ENCODE measurements at places on chromosomes 2 and 18.

DNA sequence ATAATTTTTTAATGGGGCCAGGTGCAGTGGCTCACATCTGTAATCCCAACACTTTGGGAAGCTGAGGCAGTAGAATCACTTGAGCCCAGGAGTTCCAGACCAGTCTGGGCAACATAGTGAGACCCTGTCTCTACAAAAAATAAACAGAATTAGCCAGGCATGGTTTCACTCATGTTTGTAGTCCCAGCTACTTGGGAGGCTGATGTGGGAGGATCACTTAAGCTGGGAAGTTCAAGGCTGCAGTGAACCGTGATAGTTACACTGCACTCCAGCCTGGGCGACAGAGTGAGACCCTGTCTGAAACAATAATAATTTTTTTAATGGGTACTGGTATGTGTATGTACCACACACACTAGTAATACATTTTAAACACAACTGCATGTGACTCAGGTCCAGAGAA is 2.4 kb downstream of the ARL6IP6 start:
- no peak for DNase-seq

DNA sequence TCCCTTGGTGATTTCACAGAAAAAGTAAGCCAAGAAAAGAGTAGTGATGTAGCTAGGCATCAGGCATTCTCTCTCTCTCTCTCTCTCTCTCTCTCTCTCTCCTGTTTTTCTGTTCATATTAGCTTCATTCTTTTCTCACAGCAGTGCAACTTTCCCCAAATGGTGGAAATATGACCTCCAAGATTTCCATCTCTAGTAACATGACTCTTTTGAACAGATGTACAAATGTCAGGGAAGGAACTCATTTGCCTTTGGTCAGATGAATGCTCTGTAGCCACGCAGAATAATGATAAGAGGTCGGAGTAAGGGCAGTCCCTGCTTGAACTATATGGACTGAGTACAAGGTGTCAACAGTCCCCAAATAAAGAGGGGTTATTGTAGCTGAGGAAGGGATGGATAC is 316.2 kb downstream of the GALNT13 start:
- DNase-seq = no peak

DNA sequence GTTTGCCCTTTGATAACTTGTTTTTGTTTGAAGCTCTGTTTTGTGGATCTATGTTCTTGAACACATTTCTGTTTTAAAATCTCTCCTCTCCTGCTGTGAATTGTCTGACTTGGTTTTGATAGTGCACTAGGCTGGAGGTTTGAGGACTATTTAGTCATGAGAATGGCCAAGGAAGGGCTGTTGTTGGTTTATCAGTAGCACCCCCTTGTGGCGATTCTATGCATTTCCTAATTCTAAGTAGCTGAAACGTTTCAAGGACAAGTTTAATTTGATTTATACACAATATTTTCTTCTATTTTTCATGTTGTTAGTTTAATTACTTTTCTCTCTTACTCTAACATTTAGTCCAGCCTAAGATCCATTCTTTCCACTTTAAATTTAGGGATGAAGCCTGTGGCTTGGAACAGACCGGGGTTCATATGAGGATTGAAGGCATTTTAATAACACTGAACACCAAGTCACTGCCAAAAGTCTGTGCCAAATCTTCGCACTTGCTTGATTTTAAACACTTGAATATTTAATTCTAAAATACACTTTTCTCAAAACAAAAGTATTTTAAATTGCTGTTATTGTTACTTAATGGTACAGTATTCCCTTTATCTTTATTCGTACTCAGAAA is 166.0 kb downstream of the SOCS6 start:
- DNase-seq = no peak

GRCh38 chr18:76394780-76395476 is 100.1 kb downstream of the ZNF516 start:
- no peak for DNase-seq

GRCh38 chr2:43939695-43940256 is 56.0 kb downstream of the LRPPRC start:
- DNase-seq = no peak

DNA sequence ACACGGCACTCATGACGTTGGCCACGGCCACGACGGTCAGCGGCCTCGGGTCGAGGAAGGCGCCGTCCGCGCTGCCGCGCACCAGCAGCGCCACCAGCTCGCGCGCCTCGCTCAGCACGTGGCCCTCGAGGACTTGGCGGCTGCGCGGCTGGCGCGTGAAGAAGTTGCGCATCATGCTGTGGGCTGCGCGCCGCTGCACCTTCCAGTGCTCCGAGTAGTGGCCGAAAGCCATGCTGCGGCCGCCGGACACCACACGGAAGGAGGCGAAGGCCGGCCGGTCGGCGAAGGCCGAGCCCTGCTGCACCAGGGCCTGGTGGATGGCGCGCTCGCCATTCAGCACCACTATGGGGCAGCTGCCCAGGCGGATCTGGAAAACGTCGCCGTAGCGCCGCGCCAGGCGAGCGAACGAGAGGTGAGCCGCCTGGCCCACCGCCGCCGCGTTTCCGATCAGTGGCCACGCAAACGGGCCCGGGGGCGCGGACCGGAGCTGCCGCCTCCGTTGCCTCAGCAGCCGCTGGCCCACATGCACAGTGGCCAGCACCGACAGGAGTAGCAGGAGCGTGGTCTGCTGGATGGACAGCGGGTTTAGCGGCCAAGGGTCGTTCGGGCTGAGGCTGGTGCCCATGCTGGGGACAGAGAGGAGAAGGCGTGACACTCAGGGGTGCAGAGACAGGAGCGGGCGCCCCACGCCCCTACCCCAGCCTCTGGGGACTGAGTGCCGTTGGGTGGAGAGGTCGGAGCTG is 1.0 kb downstream of the CYP1B1 start:
- DNase-seq = no peak

- DNase-seq = no peak
Measured at GRCh38 chr18:9140381-9140780, 3.8 kb downstream of the ANKRD12 start.

DNA sequence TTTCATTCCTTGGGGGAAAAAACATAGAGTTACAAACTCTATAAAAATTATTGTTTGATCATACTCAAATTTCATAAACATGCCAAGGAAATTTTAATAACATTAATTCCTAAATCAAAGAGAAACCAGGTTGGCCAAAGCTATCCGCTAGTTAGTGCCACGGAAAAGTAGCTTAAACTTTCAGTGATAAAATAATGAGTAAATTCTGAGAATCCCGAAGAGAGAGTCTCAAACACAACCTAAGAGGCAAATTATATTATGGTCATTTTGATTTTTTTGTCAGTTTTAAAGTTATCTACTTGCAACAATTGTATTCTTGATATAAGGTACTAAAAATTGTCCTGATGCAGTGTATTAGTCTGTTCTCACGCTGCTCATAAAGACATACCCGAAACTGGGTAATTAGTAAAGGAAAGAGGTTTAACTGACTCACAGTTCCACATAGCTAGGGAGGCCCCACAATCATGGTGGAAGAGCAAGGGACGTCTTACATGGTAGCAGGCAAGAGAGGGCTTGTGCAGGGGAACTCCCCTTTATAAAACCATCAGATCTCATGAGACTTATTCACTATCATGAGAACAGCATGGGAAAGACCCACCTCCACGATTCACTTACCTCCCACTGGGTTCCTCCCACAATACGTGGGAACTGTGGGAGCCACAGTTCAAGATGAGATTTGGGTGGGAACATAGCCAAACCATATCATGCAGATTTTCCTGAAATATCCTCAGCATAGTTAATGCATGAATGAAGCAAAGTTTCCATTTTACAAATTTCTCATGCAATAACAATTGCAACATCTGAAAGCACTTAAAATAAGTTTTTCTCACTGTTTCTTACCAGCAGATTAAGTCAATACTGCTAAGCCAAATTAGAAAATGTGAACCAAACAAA is 205.9 kb upstream of the STK17B start:
- DNase-seq = no peak

GRCh38 chr18:60560071-60560470 is 187.5 kb upstream of the MC4R start:
- no peak for DNase-seq

GRCh38 chr18:43278355-43278754 is 1.1 kb upstream of the SYT4 start:
- DNase-seq = no peak

- no peak for DNase-seq
Measured at GRCh38 chr18:46629361-46629760, 27.7 kb downstream of the LOXHD1 start.

DNA sequence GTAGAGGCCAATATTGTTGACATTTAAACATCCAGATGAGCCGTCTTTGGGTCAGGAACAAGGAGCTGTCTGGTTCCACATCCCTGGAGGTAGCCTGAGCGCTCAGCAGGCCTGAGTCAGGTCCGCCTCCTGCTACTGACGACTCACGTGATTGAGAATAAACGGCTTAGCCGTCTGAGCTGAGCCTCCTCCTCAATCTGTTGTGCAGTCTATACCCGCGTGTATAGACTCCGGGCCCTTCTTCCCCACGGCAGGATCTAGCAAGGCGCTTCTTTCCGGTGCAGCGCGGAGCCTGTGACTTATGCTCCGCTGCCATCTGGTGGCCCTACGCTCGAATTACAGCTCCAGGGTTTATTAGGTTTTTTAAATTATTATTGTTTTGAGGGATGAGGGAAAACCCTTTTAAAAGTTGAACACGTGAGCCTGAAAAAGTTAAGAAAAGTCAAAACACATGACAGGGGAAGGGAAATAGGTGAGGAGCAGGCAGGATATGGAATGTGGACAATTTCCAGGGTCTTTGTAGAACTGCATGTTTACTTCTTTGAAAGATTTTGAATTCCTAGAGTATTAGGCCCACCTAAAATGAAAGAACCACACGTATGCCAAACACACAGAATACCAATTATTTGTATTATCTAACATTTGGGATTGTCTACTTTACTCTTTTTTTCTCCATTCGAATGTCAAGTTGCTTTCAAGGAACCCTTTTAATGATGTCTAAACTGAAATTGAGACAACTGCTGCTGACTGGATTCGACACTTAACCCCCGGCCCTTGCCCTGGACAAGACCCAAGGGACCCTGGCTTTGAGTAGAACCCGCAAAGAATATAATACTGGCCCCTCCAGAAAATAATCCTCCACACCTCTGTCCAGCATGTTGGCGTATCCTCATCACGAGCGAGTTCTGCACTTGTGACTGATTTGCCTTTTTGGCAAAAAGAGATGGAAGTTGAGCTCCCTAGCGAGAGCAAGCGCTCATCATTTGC is 112.4 kb upstream of the ZNF236 start:
- peak; percentile 54 for DNase-seq

GRCh38 chr2:174012347-174013314 is 47.5 kb upstream of the SP3 start:
- peak; percentile 15 for DNase-seq

- DNase-seq = no peak
Measured at GRCh38 chr18:41756141-41756540, 198.9 kb upstream of the PIK3C3 start.

GRCh38 chr2:120448961-120449810 is 103.2 kb downstream of the INHBB start:
- DNase-seq = no peak

DNA sequence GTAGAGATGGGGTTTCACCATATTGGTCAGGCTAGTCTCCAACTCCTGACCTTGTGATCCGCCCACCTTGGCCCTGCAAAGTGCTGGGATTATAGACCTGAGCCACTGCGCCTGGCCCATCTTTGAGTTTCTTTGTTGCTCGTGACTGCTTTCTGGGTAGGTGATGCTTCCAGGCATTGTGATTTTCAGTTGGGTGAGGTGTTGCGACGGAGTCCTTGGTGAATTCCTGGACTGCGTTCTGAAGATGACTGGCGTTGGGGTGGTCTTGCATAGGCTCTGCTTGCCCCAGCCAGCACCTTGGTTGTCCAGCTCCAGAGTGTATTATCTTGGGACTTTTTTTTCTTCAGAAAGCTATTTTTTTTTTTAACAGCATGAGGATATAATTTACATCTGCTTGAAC is 103.4 kb downstream of the DCDC2C start:
- DNase-seq = no peak

DNA sequence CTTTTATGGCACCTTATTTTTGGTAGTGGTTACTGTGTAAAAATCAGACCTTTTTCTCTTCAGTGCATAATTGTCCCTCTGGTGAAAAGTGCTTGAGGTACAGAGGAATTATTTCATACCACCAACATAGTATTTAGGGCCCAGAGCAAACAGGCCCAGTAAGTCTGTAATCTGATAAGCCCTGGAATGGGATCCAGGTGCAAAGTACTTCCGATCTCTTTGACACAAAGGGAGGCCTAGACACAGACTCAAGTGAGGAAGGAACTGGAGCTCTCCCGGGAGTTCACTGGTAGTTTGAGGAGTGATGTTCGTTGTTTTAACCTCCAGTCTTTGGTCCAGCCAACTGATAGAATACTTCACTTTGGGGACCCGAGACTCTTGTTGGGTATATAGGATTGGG is 57.4 kb downstream of the RAB31 start:
- no peak for DNase-seq

GRCh38 chr2:2834516-2835254 is 503.6 kb upstream of the MYT1L start:
- no peak for DNase-seq

DNA sequence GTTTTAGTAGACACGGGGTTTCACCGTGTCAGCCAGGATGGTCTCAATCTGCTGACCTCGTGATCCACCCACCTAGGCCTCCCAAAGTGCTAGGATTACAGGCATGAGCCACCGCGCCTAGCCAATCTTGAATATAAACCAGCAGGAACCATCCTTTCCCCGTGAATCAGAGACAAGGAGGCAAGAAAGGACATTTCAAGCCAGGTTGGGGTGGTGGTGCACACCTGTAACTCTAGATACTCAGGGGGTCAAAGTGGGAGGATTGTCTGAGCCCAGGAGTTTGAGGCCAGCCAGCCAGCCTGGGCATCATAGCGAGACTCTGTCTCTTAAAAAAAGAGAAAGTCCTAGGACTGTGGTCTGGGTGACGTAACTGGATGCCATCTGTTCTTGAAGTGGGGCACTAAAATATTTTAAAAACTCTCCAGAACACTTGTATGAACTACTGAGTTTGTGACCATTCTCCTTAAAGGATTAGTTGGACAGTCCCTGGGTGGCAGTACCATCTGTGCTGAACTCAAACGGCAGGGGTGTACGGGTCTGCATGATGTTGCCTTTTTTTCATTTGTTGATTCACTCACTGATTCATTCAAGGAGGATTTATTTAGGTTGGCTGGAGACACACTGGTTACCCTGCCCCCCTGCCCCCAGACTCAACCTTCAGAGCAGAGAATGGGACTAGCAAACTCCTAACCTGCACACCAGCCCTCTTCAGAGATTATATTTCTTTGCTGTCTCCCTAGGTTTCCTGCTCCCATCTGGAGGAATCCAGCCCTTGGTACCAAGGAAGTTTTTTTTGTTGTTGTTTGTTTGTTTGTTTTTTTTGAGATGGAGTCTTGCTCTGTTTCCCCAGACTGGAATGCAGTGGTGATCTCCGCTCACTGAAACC is 2.9 kb upstream of the TLX2 start:
- no peak for DNase-seq

Data from stimulated activated CD4-positive, alpha-beta T cell treated with anti-CD3 and anti-CD28 coated beads, Interleukin-1b, Interleukin-23, amount 100 ng/mL, for 4 hours (primary cell).